ENCODE measurements at places on chromosomes 4 and X.

DNA sequence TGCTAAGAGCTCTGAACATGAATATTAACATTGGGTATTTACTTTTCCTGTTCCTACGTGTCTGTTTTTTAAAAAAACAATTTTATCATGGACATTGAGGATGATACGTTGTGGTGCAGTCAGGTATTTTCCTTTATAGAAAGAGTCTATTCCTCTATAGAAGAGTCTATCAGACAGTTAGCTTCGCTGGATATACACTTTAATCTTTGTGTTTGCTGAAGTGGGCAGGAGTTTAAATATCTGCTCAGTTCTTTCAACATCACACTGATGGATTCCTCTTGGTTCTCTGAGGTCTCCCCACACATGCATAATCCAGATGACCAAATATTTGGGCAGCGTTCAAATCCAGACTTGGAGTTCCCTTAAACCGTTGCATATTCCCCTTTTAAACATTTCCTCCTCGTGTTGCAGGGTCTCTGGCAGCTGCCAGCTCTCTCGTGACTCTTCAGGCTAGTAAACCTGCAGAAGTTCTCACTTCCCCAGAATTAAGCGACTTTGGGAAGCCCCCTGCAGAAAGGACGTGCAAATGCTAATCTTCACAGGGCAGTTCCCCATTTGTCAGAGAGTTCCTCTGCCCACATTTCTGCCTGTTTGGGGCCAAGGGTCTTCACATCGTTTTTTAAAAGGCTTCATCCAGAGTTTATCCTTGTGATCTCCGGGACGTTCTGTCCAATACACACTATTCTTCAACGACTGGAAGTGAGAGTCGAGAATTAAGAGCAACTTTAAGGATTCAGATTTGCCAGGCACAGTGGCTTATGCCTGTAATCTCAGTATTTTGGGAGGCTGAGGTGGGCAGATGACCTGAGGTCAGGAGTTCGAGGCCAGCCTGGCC lies 20.5 kb upstream of the DHRSX start:
- DNase-seq = no peak

DNA sequence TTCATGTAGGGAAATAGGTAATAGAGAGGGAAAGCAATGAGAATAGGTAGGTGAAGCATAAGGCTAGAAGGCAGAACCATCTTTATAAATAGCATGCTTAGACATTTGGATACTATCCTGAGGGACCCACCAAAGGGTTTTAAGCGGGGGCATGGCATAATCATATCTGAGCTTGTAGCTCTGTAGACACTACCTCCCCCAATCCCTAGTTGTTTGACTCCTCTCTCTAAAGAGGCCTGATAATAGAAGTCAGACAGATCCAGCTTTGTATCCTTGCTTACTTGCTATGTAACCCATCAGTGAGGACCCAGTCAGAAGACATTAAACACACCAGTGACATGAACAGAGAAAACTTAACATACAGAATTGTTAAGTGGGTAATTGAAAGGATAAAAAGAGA lies 58.7 kb downstream of the SCFD2 start:
- no peak for DNase-seq

GRCh38 chrX:14491689-14492088 lies 37.6 kb upstream of the GLRA2 start:
- DNase-seq = no peak

DNA sequence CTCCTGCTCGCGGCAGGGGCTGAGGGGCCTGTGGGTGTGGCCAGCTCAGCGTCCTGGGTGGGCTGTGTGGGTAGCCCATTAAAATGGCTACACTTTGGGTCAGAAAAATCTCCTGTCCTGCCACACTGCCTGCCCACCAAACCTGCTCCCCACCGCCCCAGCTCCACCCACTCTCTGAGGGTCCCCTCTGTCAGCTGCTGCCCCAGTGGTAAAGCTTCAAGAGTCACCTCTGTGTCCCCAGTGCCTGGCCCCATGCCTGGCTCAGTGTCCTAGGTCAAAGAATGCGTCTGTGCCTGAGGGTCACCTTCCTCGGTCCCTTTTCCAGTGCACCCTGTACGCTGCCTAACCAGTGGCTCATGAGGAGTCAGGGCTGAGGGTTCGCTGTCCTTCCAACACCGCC lies 24.9 kb upstream of the TADA2B start:
- no peak for DNase-seq

GRCh38 chrX:9770319-9770718 lies 4.7 kb upstream of the GPR143 start:
- no peak for DNase-seq

GRCh38 chr4:16206848-16207247 lies 19.4 kb downstream of the TAPT1 start:
- no peak for DNase-seq

DNA sequence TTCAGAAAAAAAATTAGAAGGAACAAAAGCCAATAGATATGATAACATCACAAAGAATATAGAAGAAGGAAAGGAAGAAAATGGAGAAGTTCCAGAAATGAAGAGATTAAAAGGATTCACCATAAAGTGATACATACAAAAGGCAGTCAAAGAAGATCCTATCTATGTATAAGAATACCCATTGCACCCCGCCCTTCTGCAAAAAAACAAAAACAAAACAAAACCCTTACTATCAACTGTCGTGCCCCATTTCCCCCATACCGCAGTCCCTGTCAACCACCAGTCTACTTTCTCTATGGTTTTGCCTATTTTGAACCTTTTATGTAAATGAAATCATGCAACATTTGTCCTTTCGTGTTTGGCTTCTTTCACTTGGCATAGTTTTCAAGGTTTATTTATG lies 385.6 kb downstream of the PRDM5 start:
- DNase-seq = no peak

DNA sequence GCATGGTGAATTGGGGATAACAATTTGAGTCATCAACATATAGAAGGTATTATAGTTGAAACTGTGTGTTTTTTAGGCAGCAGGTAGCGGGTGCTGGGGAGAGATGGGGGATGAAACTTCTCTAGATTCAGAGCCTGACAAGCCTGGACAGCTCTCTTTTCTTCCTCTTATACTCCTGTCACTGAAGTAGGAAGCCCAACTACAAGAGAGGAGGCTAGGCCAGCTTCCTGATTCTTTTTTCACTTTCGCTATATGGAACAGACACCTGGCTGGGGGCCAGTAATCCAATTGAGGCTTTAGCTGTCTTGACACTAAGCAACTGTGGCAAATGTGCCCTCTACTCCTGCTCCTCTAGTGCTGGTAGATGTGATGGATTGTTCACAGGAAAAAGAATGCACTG lies 69.2 kb downstream of the PHKA1 start:
- DNase-seq = peak; percentile 15

- DNase-seq = no peak
These were observed 55.0 kb downstream of the FAM53A start for GRCh38 chr4:1628892-1629698.

DNA sequence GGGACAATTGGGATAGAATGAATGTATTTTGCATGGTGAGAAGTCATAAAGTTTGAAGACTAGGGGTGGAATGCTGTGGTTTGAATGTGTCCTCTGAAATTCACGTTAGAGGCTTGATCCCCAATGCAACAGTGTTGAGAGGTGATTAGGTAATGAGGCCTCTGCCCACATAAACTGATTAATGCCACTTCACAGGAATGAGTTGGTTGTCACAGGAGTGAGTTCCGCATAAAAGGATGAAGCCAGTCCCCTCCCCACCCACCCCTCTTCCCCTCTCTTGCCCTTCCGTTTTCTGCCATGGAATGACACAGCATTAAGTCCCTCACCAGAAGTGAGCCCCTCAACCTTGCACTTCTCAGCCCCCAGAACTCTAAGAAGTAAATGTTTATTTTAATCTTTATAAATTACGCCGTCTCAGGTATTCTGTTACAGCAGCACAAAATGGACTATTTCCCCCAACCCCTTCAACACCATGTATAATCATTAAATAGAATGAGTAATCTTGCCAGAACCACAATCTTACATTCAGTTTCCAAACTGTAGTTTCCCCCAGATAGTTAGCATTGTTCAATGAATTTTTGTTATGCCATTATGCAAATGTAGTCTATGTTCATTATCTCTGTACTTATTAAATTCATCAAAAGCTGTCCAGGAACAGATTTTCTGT lies 5.5 kb upstream of the MMAA start:
- no peak for DNase-seq

GRCh38 chrX:39528161-39528916 lies 569.4 kb downstream of the BCOR start:
- no peak for DNase-seq

GRCh38 chr4:74997948-74998729 lies 65.2 kb downstream of the PARM1 start:
- DNase-seq = no peak

GRCh38 chr4:47686294-47686872 lies 151.5 kb downstream of the CORIN start:
- no peak for DNase-seq

GRCh38 chrX:114842181-114842580 lies 175.2 kb downstream of the IL13RA2 start:
- no peak for DNase-seq

DNA sequence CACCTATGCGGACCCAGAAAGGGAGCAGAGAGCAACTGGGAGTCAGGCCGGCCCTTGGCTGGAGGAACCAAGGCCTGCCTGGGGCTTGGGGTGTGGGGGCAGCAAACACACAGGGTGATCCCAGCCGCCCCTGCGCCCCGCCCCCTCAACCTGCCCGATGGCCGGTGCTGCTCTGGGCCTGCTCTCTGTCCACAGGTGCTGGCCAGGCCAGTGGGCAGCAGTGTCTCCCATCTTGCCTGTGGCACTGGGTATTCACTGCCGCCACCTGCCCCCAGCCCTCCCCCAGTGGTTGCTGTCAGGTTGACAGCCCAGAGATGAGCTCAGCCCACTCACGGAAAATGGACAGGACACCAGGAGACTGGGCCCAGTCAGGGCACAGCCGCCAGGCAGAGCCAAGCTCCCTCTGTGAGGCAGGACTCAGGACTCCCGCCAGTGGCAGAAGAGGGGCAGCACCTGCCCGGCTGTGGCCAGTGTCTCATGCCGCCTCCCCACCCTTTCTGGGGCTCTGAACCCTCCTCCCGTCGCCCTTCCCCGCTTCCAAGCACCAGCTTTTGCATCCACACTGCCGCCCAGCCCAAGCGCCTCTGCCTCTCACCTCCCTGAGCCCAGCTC lies 4.7 kb downstream of the NKX1-1 start:
- no peak for DNase-seq

DNA sequence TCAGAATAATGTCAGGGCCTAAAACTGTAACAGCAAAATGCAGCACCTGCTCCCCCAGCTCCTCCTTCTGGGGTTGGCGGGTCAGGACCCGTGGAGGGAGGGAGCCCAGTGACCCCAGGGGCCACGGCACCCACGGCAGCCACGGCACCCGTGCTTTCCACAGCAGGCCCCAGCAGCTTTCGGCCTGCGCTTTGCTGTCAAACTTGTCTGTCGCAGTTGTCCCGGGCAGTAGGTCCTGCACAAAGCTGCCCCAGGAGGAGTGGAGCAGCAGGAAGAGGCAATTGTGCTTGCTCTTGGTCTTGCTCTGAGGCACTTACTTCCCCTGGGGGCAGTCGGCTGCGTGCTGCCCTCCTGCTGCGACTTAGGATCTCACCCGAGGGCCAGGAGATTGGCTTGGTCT lies 183.6 kb downstream of the AFAP1 start:
- DNase-seq = no peak

DNA sequence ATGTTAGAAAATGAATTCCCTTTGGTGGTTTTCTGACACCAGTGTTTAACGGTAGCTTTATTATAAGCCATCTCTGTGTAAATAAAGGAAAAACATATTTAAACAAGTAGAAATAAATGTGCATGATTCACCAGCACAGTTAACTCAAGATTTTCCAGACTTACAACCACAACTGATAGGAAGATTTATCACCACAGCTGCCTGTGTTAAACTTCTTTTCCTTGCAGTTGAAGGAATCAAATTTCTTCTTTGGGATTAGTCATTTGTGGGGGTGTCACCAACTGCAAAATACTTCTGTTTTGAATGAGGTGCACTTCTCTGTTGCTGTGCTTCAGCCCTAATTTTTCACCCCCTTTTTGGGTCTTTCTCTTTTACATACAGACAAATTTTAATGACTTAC lies 128.1 kb upstream of the STK26 start:
- no peak for DNase-seq

GRCh38 chr4:128600410-128600809 lies 209.1 kb upstream of the JADE1 start:
- DNase-seq = no peak

- no peak for DNase-seq
These were observed 12.5 kb upstream of the CRLF2 start for GRCh38 chrX:1224954-1225353.

GRCh38 chr4:178414042-178414441 lies 971.8 kb upstream of the AGA start:
- no peak for DNase-seq

DNA sequence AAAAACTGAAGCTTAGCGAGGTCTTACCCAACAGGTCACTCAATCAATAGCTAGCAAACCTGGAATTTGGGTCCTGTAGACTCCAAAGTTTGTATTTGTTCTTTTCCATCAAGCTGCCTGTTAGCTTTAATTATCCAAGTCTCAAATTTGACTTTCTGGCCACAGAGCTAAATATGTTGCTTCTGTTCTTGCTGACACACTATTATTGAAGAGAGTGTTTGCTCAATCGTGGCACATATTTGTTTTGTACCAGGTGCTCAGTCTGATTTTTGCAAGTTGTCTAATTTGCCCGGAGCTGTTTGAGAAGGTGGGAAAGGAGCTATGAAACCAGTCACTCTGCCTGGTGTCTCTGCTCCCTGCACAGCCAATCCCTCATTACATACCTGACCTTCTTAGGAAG lies 41.7 kb upstream of the FRMD7 start:
- DNase-seq = no peak

DNA sequence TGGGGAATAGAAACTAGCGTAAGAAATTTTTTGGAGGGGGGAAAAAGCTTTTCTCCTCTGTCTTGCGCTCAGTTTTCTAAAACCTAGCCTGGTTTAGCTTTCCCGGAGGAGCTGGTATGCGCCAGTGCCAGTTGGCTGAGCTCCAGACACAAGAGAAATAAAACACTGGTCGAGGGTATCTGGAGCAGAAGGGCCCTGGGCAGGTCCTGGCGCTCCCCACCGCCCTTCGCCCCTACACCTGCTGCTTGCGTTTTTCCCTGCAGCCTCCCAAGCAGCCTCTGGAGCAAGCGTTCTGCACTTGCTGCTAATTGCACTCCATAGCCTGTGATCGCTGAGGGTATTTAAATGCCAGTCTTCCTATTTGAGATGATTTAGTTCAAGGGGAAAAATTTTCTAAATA lies 816 bp downstream of the EREG start:
- peak; percentile 73 for DNase-seq

- no peak for DNase-seq
These were observed 83.0 kb downstream of the MAGEB17 start for GRCh38 chrX:16250296-16250695.

DNA sequence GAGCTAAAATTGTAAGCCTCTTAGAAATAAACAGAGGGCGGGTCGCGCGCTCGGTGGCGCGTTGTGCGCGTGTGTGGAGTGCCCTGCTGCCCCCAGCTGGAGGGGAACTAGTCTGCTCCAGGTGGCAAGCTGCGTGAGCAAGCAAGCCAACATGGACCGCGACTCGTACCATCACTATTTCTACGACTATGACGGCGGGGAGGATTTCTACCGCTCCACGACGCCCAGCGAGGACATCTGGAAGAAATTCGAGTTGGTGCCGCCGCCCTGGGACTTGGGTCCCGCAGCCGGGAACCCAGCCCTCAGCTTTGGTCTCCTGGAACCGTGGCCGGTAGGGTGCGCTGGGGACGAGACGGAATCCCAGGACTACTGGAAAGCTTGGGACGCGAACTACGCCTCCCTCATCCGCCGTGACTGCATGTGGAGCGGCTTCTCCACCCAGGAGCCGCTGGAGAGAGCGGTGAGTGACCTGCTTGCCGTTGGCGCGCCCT lies 66.1 kb downstream of the DNAAF6 start:
- DNase-seq = no peak

GRCh38 chrX:3548765-3549391 lies 164.6 kb downstream of the PRKX start:
- no peak for DNase-seq

GRCh38 chr4:78599931-78600375 lies 48.4 kb downstream of the ANXA3 start:
- no peak for DNase-seq
